ENCODE measurements at places on chromosomes 7 and 10.

DNA sequence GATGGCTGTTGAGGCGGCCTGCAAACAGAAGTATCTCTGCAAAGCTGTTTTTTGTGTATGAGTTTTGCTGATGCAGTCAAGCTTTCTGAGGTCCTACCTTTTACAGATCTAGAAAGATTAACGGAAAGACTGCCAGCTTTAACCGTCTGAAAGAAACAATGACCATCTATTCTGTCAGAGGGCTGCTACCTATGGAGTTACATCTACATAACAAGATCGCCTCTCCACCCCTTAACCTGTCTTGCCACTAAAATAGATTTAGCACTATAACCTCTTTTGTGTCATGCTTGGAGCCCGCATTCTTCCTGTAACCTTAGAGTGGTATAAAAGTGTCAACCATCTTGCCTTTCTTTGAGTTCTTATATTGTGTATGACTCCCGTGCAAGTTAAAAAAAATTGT lies 291.2 kb downstream of the POM121L12 start:
- no peak for DNase-seq

DNA sequence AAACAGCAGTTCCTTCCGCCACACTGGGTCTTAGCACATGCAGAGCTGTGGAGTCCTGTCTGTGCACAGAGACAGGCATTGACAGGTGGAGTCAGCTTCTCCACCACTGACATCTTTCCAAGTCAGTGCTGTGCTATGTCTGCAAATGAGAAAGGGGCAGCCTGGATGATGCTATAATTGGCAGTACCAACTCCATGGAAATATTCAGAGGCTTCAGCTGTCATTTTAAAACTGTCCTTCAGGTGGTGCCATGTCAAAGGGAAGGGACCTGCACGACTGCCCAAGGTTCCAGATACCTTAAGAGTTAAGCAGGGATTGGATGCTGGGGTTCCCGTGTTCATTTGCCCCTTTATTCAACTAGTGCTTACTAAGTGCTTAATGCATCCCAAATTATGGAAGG lies 258.0 kb upstream of the PRKCQ start:
- DNase-seq: no peak

DNA sequence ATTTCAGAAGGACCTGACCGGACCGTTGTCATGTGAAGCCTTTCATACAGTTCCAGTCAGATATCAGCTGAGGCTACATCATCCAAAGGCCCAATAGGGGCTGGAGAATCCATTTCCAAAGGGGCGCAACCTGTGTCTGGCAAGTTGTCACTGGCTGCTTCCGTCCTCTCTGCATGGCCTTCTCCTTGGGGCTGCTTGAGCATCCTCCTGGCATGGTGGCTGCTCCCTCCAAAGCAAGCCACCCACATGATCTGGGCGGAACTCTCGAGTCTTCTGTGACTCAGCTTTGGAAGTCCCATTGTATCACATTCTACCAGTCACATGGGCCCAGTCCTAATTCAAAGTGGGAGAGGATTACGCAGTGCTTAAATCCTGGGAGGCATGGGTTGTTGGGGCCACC lies 207.0 kb upstream of the SHH start:
- DNase-seq: no peak

GRCh38 chr10:12416344-12417050 lies 67.2 kb downstream of the CAMK1D start:
- no peak for DNase-seq

GRCh38 chr7:19336836-19337383 lies 191.7 kb upstream of the FERD3L start:
- no peak for DNase-seq

DNA sequence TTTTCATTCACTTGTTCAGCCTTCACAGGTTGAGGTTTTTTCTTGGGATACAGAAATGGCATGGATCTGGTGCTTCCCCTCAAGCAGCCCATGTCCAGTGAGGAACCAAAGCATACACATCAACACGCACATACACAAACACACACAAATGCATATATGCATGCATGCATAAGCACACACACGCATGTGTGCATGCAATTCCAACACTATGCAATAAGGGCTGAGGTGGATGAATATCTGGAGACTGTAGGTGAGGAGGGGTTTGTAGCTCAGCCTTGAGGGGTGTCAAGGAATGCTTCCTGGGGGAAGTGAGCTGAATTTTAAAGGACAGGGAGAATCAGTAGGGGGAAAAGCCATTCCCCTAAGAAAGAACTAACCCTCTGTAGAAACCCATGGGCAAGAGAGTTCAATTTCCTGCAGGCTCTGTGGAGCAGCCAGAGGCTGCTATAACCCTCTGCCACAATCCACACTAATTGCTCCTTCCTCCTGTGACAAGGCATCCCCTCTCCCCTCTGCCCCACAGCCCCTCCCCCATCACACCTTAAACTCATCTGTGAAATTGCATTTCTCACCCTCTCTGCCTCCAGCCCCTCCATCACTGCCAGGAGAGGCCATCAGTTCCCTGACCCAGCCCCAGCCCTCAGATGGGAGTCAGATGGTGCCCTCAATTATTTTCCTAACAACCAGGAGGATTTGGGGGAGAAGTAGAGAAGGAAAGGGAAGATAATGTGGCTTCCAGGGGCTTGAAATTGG lies 316.4 kb downstream of the RPS24 start:
- DNase-seq: no peak

DNA sequence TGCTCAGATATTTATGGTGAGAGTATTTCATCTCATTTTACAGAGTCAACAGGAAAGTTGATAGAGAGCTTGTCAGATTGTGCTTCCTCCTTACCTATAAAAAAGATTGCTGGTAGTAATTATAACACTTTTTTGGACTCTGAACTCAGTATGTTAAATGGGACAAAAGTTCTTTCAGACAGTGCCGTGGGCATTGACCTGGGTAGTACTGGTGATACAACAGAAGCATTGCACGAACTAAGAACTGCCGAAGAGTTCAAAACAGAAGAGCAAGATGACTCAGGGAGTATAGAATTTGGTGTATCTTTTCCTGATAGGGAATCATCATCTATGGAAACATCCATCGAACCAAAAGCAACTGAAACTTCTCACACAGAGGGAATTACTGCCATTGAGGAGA lies 58.6 kb downstream of the LOXL4 start:
- no peak for DNase-seq

DNA sequence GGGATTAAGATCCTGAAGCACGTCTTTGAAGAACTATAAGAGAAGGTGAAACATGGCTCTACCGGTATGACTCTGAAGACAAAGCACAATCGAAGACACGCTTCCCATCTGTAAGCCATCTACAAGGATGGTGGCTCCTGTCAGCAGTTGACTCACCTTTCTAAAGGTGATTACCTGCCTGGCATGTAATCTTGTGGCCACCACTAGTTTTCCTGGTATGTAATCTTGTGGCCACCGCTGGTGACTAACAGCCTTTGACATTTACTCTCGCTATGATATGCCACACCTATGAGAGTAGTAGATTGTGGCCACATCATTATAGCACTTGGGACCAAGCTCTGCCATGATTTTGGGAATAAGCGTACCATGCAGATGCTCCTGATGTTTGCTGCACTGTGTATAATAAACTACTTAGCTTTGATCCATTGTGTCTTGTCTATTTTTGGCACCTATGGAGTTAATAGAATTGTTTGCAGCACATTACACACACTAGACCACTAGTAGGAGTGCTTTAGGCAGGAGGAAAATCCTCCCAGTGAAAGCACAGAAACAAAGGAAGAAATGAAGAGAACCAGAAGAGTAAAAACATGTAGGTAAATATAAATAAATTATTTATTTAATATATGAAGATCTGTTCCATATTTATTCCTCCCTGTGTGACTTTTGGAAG lies 59.8 kb downstream of the VAX1 start:
- no peak for DNase-seq
